Fibroblast of the aortic adventitia (primary cell): ENCODE measurements at places on chromosomes 7 and 10.

DNA sequence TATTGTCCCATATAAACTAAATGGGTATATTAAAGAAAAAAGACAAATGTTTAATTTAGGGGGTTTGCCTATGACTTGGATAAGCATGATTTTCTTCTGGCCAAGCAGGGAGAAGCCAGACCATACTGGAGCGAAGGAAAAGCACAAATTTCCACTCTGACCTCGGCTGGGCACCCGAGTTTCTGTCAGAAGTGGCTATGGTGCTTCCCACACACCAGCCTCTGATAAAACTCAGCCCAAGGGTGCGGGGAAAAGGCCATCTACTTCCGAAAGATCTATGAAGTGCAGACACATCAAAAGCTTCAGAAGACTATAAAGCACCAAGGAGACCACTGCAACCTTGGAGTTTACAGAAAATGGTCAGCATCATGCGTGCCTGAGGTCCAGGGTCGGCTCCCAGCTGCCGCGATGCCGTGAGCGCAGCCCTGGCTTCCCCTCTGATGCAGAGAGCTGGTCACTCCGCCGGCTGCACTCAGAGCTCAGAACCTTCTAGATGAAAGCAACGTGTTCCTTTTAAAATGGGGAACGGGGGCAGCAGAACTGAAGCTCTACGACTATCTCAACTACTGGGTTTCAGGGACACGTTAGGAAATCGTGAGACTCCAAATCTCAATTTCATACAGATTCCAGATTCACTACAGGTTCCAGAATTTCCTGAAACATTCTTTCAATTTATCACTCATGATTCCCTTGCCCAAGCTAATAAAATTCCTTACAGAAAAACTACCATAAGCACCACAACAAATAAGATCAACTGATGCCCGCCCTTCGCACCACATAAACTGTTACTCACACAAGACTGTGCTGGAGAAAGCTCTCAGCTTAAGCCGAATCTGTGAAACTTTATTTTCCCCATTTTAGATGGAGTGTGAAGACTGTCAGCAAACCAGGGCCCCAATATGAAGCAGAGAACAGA lies 84.5 kb downstream of the DIP2C start:
- no peak for DNase-seq

DNA sequence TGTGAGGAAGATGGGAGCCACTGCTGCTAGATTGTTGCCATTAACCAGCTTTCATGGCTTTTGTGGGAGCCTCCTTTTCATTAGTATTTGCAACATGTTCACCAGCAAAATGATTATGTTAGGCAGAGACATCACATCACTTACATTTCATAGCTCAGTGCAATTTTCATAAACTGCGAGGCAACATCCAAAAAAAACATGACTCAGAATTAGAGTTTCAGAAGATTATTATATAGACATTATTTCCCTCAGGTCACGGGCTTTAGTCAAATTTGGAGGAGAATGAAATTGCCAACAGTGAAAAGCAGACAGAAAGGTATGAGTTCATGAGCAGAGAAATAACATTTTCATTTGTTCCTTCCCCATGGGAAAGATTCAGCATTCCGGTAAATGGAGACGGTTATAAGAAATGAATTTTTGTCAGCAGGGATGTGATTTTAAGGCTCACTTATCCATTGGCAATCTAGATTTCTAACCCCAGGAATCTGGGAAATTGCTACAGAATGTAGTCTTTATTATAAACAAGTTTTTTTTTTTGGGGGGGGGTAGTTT lies 573.2 kb downstream of the AUTS2 start:
- DNase-seq: no peak

DNA sequence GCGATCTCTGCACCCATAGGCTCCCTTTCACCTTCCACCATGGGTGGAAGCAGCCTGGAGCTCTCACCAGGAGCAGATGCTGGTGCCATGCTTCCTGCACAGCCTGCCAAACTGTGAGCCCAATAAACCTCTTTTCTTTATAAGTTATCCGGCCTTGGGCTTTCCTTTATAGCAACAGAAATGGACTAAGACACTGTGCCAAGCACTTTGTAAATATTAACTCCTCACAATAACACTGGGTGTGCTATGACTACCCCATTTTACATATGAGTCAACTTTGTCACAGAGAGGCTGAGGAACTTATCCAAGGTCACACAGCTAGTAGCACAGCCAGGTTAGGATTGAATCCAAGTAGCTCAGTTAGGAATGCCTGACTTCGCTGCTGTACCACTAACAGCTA lies 79.7 kb upstream of the KCNMA1 start:
- DNase-seq: no peak

- no peak for DNase-seq
Observed at GRCh38 chr10:42827201-42827600, 44.6 kb downstream of the BMS1 start.

DNA sequence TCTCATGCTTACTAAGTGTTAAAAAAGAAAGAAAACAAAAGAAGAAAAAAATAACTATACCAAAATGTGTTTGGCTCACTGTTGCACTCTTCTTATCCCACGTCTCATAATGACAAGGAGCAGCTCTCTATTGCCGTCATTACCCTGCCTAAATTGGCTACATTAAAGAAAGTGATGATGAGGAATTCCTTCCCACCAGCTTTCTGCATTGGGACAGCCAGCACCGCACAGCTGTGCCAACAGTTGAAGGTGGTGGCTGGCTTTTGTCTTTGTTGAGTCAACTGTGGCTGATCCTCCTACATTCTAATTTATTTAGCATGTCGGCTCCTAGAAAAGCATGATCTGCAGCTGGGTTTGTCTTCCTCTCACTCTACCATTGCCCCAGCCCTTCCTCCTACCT lies 751.8 kb downstream of the KCNMA1 start:
- DNase-seq: peak; percentile 73

DNA sequence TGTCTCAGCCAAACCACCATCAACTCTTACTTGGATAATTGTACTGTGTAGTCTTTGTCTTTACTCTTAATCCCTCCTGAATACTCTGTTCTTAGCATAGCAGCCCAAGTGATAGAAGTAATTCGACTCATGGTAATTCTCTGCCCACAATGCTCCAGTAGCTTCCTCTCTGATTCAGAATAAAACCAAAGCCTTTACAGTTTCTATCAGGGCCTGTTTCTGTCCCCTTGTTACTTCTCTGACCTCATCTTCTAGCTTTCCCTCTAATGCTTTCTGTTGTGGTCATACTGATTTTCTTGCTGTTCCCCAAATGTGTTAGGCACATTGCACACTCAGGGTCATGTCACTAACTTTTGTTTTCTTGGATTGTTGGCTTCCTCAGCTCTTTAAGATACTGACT lies 8.0 kb downstream of the ZNF518A start:
- no peak for DNase-seq
